ENCODE measurements at places on chromosomes 16 and 17.

GRCh38 chr17:80036715-80037477 is 454 bp downstream of the CCDC40 start:
- DNase-seq: no peak

GRCh38 chr17:74513987-74514631 is 17.2 kb downstream of the CD300LB start:
- no peak for DNase-seq

DNA sequence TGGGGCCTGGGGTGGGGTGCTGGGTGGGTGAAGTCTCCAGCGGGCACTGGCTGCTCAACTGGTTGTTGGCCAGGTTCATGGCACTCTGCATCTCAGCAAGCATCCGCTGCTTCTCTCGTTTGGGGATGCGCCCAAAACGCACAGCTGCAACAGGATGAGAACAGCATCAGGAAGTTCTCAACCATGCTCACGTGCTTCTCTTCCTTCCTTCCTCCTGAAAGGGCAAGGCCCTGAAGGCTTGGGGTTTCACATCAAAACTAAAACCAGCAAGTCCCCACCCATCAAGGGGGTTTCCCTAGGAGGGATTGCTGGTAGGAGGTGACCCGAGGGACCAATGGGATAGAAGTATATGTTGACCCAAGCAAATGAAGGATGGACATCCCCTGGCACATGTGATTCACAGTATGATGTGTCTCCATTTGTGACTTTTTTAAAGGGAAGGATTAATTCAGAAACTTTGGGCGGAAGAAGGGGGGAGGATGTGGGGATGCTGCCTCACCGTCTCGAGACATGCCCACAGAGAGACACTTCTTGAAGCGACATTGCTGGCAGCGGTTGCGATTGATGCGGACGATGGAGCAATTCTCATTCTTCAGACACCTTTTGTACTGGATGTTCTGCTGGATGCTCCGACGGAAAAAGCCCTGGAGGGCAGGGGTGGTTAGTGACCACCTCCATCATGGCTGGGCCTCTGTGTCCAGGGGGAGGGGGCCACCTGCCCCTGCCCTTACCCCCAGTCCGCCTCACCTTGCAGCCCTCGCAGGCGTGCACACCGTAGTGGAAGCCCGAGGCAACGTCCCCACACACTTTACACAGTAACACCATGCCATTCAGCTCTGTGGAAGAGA is 4.2 kb downstream of the NR1D1 start:
- peak; percentile 74 for DNase-seq

GRCh38 chr17:64378890-64379354 is 11.7 kb downstream of the PECAM1 start:
- no peak for DNase-seq

- peak; percentile 57 for DNase-seq
Measured at GRCh38 chr16:88382491-88383400, at the start of gene ZNF469. Gene ZNF469 (plus strand): TSS chr16:88382959. CDS start chr16:88427471, 44,512 bp downstream.

- no peak for DNase-seq
Measured at GRCh38 chr16:47694543-47694942, 233.4 kb downstream of the PHKB start.

DNA sequence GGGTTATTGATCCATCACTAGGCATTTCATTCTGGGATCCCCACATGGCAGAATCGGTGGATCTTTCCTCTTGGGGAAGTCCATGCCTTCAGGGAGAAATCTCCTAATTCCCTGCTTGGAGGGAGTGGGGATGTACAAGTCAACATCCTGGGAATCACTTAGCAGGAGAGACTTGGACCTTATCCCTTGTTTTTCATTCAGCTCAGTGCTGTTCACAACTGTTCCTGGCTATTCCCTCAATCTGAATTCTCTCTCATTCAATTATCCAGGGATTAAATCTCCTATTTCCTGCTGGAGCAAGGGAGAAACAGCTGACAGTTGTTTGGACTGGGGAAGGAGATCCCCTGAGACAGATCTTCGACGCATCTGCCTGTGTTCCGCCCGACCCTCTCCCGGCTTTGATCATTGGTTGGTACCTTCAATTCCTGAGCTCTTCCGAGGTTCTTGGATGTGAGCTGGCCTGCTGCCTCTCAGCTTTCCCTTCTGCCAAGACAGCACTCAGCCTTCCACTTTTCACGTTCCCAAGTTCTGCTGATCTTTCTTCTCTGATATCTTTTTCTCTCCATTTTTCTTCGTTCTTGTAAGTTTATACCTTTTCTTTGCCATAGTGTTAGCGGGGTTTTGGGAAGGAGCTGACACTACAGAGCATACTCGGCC is 115.4 kb upstream of the GNAO1 start:
- DNase-seq: no peak

- no peak for DNase-seq
Measured at GRCh38 chr16:3131755-3132377, 3.0 kb upstream of the ZNF213 start.

All from sciatic nerve (tissue), 2 donors.